Progenitor cell of endocrine pancreas (in vitro differentiated cells): ENCODE measurements at places on chromosomes 11 and 22.

DNA sequence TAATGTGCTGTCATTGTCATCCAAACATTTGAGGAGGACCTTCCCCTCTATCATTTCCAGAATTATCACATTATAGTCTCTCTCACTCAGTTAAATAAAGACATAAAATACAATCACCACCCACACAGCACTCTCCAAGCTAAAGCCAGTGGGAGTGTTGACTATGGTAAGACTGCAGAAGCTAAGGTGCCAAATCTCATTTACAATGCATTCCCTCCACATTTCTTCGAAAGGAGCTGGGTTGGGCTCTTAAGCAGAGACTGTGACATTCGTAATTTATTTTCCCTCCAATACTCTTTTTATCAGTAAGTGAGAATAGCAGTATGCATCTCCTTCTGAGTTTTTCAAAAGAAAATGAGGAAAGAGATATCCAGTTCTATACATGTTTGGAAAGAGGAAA is 74.2 kb downstream of the NOX4 start:
- no peak for DNase-seq

- DNase-seq, result no peak
Observed at GRCh38 chr22:42317008-42317407, 46.6 kb upstream of the TCF20 start.

GRCh38 chr11:131885431-131885830 is 515.0 kb downstream of the NTM start:
- DNase-seq, result no peak

DNA sequence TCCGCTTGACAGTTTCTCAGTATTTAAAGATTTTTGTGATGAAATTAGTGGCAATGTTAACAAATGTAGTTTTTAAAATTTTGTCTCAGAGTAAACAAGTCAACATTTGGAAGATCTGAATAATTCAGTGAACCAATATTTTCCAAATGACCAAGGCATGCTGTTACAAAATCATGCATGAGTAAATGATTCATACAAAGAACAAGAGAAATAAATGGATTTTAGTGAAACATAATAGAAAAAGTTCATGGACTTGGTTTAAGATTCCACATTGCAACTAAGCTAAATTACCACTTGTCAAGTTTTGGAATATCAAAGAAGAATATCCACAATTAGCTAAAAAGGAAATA is 125.7 kb upstream of the SNX19 start:
- DNase-seq, result no peak

GRCh38 chr22:22823131-22823810 is 64.3 kb upstream of the IGLL5 start:
- no peak for DNase-seq

DNA sequence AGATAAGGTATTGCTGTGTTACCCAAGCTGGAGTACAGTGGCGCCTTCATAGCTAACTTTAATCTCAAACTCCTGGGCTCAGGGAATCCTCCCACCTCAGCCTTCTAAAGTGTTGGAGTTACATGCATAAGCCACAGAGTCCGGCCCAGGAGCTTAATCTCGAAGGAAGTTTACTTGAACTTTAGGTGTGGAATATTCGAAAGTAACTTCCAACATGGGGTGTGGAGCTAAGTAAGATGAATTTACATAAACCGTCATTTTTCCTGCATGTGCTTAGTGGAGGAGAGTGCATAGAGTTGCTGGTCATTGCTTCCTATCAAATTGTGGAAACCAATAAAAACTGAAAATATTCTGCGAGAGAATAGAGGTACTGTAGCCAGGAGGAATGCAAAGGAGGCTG is 1.5 kb downstream of the ATG13 start:
- DNase-seq, result no peak

DNA sequence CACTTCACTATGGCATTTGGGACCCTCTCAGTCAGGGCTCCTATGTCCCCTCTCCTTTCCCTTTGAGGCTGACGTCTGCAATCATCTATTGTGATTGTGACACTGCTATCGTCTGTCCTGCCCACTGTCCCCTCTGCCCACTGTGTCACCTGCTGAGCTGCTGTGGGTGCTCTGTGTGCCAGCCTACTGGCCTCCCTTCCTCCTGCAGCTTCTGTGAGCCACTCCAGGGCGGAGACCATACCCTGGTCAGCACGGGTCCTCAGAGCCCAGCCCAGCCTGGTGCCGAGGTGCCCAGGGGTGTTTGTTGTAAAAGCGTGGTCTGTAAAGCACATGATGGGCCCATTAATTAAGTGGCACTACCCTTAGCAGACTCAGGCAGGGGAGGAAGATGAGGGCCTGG is 29.4 kb downstream of the MPPED1 start:
- no peak for DNase-seq

- no peak for DNase-seq
Observed at GRCh38 chr11:8016440-8016839, 29.3 kb downstream of the EIF3F start.

DNA sequence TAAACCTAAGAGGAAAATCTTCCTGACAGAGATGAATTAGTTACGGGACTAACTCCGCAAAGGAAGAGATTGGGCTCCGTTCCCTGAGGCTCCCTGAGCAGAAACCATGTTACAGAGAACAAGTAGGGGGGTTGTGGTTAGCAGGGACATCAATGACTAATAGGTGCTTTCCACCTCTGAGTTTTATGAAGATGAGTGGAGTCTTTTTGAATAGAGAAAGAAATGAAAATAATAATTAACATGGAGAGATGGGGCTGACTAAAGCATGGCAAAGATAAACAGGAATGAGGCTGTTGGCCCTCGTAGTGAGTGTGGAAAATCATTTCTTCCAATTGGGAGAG is 47.5 kb upstream of the PICALM start:
- DNase-seq, result no peak

DNA sequence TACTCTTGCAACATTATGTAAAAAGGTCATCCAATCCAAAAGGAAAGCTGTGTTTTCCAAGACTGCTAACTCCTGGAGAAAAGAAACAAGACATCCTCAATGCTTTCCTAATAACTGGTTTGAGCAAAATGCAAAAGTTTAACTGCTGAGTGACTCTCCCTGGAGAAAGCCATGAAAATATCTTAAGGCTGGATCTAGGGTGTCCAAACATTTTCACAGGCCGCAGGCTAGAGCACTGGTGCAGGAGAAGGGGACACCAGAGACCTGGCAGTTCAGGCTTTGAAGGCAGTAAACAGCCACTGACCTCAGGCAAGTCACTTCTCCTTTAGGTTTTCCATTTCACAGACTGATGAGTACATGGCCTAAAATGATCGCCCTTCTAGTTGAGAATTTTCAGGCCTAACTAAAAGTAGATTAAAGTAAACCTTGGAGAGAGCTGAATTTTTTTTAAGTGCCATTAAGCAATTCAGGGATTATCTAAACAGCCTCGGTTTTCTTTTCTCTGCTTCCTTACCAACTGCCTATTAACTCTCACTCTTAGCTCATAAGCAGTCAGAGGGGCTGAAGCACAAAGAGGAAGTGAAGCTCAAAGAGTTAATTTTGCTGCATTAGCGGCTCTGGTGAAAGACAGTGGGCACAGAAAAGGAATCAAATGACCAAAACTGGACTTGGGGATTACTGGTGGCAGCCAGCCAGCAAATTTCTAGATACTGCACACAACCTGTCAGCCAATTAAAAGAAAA is 2.3 kb downstream of the CHKA start:
- DNase-seq, result no peak

- no peak for DNase-seq
Observed at GRCh38 chr11:25449091-25449490, 882.8 kb upstream of the ANO3 start.

DNA sequence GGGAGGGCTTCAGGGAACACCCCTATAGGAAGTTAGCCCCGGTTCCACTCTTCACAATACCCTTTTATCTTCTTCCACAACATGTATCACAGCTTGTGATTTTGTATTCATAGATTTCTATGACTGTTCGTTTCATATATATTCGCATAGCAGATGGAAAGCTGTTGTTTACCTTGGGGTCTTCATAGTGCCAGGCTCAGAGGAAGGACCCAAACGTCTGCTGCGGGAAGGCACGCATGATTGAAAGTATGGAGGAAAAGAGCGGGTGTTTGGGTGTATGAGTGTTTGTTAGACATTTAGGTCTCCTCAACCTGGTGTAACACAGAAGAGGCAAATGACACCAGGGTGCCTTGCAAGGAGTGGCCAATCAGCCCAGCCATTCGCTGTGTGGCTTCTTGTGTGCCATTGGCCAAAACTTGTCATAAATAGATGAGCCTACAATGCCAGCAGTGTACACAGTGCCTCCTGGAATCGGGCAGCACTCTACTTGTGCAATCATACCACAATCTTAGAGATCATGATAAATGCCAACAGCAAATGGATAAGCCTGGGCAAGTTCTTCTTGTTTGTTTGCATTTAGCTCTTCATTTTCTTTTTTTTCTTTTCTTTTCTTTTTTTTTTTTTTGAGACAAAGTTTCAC is 10.9 kb upstream of the ADA2 start:
- DNase-seq, result no peak

- DNase-seq, result no peak
Observed at GRCh38 chr11:26958005-26958701, 35.8 kb upstream of the FIBIN start.

DNA sequence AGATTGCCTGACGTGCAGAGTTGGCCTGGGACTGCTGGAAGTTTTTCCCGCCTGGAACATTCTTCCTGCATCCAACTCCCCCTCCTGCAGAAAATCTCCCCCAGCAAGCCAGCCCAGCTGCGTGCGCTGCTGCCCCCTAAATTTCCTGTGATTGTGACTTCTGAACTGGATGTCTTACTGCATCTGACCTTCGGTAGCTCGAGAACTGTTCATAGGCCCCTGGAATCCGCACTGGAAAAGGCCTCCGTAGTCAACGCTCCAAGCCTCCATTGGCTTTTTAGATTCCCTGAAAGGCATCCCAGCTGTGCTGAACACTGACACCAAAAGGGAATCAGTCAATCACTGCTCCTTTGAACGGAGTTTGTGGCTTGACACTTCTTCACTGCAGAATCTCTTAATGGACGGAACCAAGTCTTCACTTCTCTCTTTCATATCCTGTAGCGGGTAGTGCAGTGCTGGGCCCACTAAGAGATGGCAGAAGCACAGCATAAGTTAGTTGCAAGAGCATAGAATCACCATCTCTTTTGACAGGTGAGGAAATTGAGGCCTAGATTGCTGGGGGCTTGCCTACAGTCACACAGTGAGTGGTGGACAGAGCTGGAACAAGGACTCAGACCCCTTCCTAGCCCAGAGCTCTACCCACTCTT is 14.2 kb upstream of the RASD2 start:
- DNase-seq, result no peak

- DNase-seq, result no peak
Observed at GRCh38 chr11:35621620-35622019, 3.4 kb downstream of the FJX1 start.

GRCh38 chr11:72221386-72222075 is 3.0 kb upstream of the INPPL1 start:
- no peak for DNase-seq
